ENCODE measurements at places on chromosomes 2 and 18.

DNA sequence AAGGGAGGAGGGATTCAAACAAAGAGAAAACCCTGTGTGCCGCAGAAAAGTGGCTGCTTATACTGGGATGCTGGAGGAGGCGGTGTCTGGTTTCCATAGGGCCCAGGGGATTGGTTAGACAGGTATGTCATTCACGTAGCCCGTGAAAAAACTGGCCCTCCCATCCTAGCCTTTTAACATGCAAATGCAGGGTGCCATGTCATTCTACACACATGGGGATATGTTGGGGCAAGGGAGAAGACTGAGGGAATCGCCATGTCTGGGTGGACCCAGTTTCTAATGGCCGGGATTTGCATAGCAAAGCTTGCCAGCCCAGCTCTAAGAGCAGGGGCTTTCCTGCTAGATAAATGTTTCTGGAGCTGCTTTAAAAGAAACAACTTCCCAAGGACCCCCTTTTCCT lies 8.2 kb upstream of the RNU2-63P start:
- DNase-seq: no peak

GRCh38 chr2:69888451-69888850 lies 5.3 kb upstream of the SNRNP27 start:
- DNase-seq: no peak

DNA sequence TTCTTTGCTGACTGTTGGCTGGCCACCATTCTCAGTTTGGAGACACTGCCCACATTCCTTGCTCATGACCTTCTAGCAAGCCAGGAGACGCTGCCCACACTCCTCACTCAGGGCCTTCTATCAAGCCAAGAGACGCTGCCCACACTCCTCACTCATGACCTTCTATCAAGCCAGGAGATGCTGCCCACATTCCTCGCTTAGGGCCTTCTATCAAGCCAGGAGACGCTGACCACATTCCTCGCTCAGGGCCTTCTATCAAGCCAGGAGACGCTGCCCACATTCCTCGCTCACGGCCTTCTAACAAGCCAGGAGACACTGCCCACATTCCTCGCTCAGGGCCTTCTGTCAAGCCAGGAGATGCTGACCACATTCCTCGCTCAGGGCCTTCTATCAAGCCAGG lies 131.3 kb upstream of the CBLN2 start:
- DNase-seq: no peak

GRCh38 chr2:184564092-184564491 lies 34.2 kb upstream of the ZNF804A start:
- no peak for DNase-seq

GRCh38 chr2:184769023-184769422 lies 170.7 kb downstream of the ZNF804A start:
- no peak for DNase-seq

DNA sequence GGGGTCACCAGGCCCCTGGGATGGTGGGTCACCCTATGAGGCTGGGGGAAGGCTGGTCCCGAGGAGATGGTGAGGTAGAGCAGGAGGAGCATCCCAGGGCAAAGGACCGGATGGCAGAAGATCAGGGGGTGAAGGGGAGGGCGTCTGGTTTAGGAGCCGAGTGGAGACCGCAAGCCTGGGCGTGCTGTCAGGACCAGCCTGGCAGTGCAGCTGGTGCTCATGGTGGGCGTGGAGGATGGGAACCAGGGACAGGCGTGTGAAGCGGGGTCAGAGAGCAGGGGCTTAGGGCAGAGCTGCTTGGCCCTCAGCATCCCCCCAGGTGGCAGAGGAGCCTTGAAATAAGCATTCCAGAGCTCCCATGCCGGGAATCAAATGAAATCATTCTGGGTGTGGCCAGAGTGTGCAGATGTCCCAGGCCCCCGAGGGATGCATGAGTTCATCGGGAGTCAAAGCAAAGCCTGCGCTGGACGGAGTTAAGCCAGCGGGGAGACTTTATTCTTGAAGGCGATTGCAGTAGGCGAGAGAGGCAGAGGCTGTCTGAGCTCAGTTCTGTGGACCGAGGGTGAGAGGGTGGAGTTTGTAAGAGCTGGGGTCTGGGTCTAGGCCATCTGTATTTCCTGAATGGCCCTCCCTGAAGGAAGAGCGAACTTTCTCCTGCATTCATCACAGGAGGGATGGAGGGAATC lies 33.1 kb upstream of the MBP start:
- no peak for DNase-seq

- DNase-seq: no peak
Measured at GRCh38 chr2:115162494-115163293, 720.3 kb downstream of the DPP10 start.

- DNase-seq: no peak
Measured at GRCh38 chr2:150441784-150442183, 45.7 kb downstream of the RND3 start.

DNA sequence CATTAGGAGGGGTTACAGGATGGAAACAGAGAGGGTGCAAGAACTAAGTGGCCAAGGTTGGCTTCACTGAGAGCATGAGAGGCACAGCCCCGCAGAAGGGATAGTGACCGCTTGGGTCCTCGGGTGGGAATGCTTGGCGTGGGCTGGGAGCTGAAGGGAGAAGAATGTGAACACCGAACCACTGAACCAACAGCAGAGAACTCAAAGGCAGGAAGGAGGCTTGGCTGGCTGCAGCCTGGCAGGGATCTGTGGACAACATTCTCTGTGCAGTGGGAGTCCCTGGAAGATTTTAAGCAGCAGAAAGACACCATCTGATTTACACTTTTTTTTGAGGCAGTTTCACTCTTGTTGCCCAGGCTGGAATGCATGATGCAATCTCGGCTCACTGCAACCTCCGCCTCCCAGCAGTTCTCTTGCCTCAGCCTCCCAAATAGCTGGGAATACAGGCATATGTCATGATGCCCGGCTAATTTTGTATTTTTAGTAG lies 33.9 kb downstream of the SOWAHC start:
- DNase-seq: no peak

DNA sequence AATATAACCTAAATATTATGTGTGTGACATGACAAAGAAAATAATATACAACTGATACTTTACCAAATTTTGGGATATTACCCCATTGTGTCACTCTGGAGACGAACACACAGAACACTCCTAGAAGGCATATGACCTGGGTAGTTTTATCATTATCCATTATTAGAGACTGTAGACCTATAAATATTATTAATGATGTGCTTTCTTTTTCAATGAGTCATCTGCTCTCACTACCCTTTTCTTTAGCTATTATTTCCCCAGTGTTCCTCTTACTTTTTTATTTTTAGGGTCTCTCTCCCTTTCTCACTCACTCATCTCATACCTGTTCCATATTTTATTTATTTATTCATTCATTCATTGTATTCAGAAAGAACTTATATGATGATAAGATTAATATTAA lies 143.3 kb upstream of the ITGA4 start:
- DNase-seq: no peak

DNA sequence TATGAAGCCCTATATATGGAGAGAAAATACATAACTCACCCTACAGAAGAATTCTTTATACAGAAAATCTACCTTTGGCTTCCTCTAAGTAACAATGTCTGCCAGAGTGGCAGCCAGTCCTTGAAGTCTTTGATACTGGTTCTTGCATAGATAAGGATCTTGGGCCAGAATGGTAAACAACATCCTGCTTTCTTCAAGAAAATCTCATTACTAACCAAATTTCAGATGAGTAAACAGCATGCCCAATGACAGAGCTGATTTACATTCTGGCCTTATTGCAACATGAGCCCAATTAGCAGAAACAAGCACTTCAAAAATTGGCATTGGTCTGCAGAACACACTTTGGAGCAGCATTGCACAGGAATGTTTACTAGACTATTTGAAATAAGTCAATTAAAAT lies 336.5 kb upstream of the ST6GAL2 start:
- DNase-seq: no peak

- no peak for DNase-seq
Measured at GRCh38 chr18:57287766-57288165, 64.6 kb upstream of the ST8SIA3 start.

- DNase-seq: no peak
Measured at GRCh38 chr2:168723275-168723899, 79.0 kb upstream of the NOSTRIN start.

- DNase-seq: no peak
Measured at GRCh38 chr2:191999101-191999841, 152.4 kb upstream of the CAVIN2 start.

- DNase-seq: no peak
Measured at GRCh38 chr2:134108113-134108512, 145.8 kb upstream of the MGAT5 start.

DNA sequence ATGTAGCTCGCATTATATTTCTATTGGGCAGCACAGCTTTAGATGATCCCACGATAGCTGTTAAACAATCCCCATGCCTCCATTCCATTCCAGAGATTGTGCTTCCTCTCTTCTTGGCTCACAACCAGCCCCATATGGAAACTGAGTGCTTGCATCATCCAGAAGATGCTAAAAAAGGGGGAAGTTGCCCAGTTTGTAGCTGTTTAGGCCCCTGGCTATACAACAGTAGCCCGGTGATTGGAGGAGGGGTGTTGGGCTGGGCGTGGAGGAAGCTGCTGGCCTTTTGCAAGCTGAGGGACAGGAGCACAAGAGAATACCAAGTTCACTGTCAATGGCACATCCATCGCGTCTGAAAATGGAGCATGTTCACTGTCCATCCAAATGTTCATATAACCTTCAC lies 360.2 kb downstream of the ALK start:
- DNase-seq: no peak

All from cerebellar nuclear complex (tissue), 1 donor.